ENCODE measurements at places on chromosomes 5 and 9. TPM values are rescaled to one million over a fixed set of nuclear protein-coding genes. Genes with fewer than 3 reads are reported as not detected.

The FOXD4L3 gene
- 0.12 TPM for total RNA-seq

The ZNF883 gene
- total RNA-seq = 0.85 TPM

The FOXD4 gene
- 0.23 TPM for total RNA-seq

The NEURL1B gene
- total RNA-seq = 8.5 TPM

The PCDHA12 gene
- 3.2 TPM for total RNA-seq

The GPR21 gene
- total RNA-seq = not detected

The ZFP2 gene
- 0.06 TPM for total RNA-seq

The SEMA6A gene
- total RNA-seq = 0.10 TPM

The CPLANE1 gene
- total RNA-seq = 3.2 TPM

The F12 gene
- total RNA-seq = 22.1 TPM

The THBS4 gene
- total RNA-seq = 0.23 TPM

The LTC4S gene
- not detected for total RNA-seq

The COL23A1 gene
- not detected for total RNA-seq
